Stimulated activated CD4-positive, alpha-beta T cell treated with anti-CD3 and anti-CD28 coated beads, Interleukin-2, amount 100 ng/mL, for 48 hours (primary cell): ENCODE measurements at places on chromosomes 1 and 21.

GRCh38 chr1:225660544-225660946 lies 7.6 kb upstream of the ENAH start:
- no peak for DNase-seq

DNA sequence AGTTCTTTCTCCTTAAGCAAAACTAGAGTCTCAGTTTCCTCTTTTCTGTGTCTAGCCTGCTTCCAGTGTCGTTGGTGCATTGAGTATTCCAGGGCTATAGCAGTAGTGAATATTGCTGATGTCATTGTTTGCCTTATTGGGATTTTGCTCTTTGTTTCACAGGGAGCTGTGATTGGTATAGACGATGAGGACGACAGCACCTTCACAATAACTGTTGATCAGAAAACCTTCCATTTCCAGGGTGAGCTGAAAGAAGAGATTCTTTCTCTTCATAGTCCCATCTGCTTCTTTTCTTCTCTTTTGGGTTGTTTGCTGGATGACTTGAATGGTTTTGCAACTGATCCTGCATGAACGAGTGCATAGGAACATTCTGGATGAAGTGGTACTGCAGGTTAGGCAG lies 52.4 kb downstream of the OSBPL9 start:
- DNase-seq, result no peak

DNA sequence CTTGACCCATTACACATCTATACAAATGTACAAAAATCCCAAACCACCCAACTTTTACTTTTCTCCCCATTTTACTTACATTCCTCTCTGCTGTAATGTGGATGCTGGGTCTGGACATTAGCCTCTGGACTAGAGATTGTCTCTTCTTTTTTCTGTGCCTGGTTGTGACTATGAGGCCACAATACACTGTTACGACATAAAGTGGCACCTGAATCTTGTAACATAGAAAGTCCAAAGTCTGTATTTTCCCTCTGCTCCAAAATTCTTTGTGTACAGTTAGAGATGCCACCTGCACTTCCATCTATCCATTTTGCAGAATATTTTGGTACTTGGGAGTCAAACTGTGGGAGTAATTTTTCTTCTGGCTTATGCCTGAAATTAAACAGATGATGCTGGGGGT lies 22.7 kb downstream of the C21orf91 start:
- DNase-seq, result no peak

DNA sequence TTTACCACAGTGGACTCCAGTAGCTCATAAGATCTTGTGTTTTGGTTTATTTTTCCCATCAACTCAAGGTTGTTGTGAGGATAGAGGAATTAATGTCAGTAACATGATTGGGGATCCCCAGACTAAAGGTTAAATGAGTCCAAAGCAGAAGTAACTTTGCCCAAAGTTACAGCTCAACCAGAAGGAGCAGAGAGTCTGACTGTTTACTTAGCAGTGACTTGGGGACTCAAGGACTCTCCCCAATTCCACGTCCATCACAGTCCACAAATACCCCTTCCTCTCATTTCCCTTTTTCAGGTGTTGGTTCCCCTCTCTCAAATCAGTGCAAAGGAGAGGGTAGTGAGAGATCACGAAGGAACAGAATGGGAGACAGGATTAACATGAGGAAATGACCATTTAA lies 4.0 kb upstream of the ETV3 start:
- DNase-seq, result no peak

DNA sequence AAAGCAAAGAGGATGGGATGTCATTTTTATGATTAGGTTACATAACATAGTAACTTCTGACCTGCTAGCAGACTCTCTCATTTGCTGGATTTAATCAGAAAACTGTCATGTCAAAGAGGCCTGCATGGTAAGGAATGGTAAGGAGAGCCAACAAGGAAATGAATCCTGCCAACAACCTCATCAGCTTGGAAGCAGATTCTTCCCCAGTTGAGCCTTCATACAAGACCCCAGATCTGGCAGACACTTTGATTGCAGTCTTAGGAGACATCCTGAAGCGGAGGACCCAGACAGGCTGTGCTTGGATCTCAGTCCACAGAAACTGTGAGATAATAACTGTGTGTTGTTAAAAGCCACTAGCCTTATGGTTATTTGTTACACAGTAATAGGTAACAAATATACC lies 27.6 kb upstream of the MARK1 start:
- no peak for DNase-seq

DNA sequence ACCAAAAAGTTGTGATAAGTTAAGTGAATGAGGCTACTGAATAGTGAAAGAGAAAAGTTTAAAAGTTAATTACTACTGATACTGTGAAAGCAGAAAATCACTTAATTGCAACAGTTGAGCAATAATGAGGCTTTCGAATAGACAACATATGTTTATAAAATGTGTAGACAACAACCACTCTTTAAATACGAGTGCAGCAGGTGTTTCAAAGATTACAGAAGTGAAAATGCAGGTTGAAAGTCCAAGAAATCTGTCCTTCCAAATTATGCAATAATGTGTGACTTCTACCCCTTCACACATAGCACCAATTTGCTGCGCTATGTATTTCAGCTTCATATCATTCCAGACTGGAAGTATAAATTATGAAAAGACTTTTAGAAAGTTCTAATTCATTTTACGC lies 213.0 kb downstream of the COL24A1 start:
- no peak for DNase-seq

- DNase-seq, result peak; percentile 77
These were observed 25.1 kb downstream of the ZBTB17 start for GRCh38 chr1:15950763-15951295.

GRCh38 chr1:172887162-172887561 lies 163.6 kb downstream of the TNFSF18 start:
- DNase-seq, result no peak

GRCh38 chr1:96992871-96993270 lies 271.3 kb downstream of the PTBP2 start:
- DNase-seq, result no peak

GRCh38 chr1:220224611-220225124 lies 47.6 kb downstream of the RAB3GAP2 start:
- DNase-seq, result no peak

DNA sequence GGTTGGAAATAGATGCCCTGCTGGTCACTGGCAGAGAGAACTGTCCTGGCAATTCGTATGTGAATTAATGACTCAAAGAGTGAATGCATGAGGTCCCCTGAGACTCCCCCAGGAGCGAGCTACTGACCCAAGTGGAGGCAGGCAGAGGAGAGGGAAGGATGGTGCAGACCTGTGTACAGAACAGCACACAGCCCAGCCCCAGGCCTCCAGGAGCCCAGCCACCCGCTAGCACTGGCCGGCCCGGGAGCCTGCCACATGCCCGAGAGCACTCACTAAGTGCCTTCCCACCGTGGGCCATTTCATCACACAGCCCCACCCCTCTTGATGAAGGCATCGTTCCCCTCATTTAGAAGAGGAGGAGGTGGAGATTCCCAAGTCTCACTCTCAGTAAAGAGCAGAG lies 62.0 kb upstream of the IGSF21 start:
- no peak for DNase-seq

- DNase-seq, result no peak
These were observed 20.7 kb downstream of the SIM2 start for GRCh38 chr21:36719614-36720013.
